Aorta (tissue), 5 donors: ENCODE measurements at places on chromosomes 7 and 10. TPM values are rescaled to one million over a fixed set of nuclear protein-coding genes. Genes with fewer than 3 reads are reported as not detected.

GRCh38 chr10:31804352-31804810 lies 124.2 kb downstream of the ARHGAP12 start:
- no peaks in the 10 kb centered on the region for H3K36me3 ChIP-seq
- no peak overlapping the region for H3K27ac ChIP-seq
- DNase-seq, result no peak
- H3K4me1 ChIP-seq, result no peaks in the 10 kb centered on the region

GRCh38 chr7:111067251-111067650 lies 23.7 kb upstream of the LRRN3 start:
- H3K4me3 ChIP-seq, result no peak overlapping the region
- no peaks in the 10 kb centered on the region for H3K27me3 ChIP-seq
- DNase-seq, result no peak
- no peaks in the 10 kb centered on the region for H3K36me3 ChIP-seq
- H3K27ac ChIP-seq, result no peak overlapping the region

- H3K27me3 ChIP-seq, result no peaks in the 10 kb centered on the region
- no peaks in the 10 kb centered on the region for H3K4me1 ChIP-seq
- no peak for DNase-seq
- no peaks in the 10 kb centered on the region for H3K36me3 ChIP-seq
- H3K4me3 ChIP-seq, result no peak overlapping the region
These were observed 14.9 kb upstream of the ITGB1 start for GRCh38 chr10:32972929-32973328.

GRCh38 chr7:132709971-132710567 lies 133.8 kb upstream of the PLXNA4 start:
- DNase-seq, result no peak
- H3K27me3 ChIP-seq, result no peaks in the 10 kb centered on the region
- H3K36me3 ChIP-seq, result no peaks in the 10 kb centered on the region

- H3K27ac ChIP-seq, result peak overlapping the region; percentile 9
- no peak for DNase-seq
- H3K4me1 ChIP-seq, result peaks cover 2% of the 10 kb centered on the region
These were observed 93.8 kb downstream of the CALD1 start for GRCh38 chr7:134873253-134873652.

GRCh38 chr10:101495324-101495925 lies 92.6 kb downstream of the POLL start:
- H3K27ac ChIP-seq, result no peak overlapping the region
- no peak for DNase-seq
- no peaks in the 10 kb centered on the region for H3K27me3 ChIP-seq
- H3K4me1 ChIP-seq, result no peaks in the 10 kb centered on the region
- no peak overlapping the region for H3K4me3 ChIP-seq
- no peaks in the 10 kb centered on the region for H3K36me3 ChIP-seq

GRCh38 chr7:95840953-95841950 lies 68.9 kb downstream of the DYNC1I1 start:
- H3K4me1 ChIP-seq, result no peaks in the 10 kb centered on the region
- H3K27ac ChIP-seq, result no peak overlapping the region
- H3K4me3 ChIP-seq, result no peak overlapping the region
- no peaks in the 10 kb centered on the region for H3K27me3 ChIP-seq

DNA sequence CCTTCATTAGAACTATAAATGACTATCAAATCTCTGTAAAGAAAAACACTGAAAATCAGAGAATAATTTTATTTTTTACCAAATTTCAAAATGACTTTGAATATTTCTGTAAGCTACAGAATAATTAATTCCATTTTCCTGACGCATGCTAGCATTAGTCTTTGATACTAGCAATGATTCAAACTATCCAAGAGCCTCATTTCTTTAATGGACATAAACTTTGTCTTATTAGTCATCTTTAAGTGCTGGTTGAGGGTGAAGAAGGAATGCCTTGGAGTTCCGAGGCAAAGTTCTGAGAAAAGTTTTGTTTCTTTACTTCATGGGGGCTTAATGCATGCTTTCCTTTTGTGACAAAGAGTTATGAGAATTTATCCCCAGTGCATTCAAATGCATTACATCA lies 137.3 kb downstream of the AGMO start:
- no peaks in the 10 kb centered on the region for H3K36me3 ChIP-seq
- no peak overlapping the region for H3K4me3 ChIP-seq
- no peaks in the 10 kb centered on the region for H3K27me3 ChIP-seq
- DNase-seq, result no peak
- H3K4me1 ChIP-seq, result no peaks in the 10 kb centered on the region

The TBATA gene
- not detected for total RNA-seq
